Muscle of back (tissue), 13 donors: ENCODE measurements at places on chromosomes 4 and X. TPM values are rescaled to one million over a fixed set of nuclear protein-coding genes. Genes with fewer than 3 reads are reported as not detected.

GRCh38 chr4:180041576-180041975, 2201.6 kb upstream of the TENM3 start:
- no peak for DNase-seq

- DNase-seq = peak; percentile 14
Observed at GRCh38 chr4:106238820-106239420, 77.1 kb downstream of the TBCK start.

- DNase-seq = no peak
Observed at GRCh38 chr4:78581618-78582017, 30.0 kb downstream of the ANXA3 start.

GRCh38 chr4:36152735-36153134, 91.6 kb downstream of the ARAP2 start:
- no peak for DNase-seq

The ODAPH gene
- polyA plus RNA-seq = not detected

The F11 gene
- not detected for polyA plus RNA-seq

The TRAPPC2 gene
- 14.2 TPM for polyA plus RNA-seq

The PCDH10 gene
- polyA plus RNA-seq = 0.44 TPM
